ENCODE measurements at places on chromosomes 16 and 17.

DNA sequence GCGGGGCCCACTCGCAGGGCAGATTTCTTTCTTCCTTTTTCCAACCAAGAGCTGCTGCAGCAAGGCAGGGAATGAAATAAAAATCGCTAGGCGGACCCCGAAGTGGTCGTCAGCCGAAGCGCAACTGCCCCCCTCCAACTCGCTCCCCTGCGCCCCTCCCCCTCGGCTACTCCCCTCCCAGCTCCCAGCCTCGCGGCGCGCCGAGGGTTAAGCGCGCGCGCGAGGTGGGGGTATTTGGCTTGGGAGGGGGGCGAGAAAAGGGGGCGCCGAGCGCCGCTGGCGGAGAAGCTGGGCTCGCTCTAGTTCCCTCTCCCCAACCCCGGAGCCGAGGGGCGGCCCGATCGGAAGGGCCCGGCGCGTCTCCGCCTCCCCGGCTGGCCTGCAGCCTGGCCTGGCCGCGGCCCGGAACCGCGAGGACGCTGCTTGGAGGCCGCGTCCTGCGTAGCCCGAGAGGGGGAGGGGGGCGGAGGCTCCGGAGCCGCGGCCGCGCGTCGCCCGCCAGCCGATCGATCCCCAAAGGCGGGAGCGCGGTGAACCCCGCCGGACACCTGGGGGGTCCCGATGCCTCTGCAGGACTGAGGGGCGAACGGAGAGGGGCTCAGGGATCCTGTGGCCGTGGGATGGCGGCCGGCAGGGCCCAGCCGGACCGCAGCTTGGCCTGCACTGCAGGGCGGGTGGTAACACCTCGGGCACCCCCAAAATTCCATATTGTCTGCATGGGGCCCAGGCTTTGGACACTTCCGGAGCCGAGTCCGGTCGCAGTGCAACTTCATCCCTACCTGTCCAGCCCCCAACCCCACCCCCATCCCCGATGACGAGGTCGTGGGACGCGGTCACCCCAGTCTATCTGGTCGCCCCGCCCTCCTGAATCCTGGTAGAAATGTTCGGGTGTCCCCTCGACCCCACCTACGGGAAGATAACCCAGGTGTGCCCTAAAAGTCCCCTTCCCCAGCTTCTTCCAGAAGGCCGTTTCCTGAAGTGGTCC is 4.9 kb upstream of the CBX4 start:
- DNase-seq: peak; percentile 63

DNA sequence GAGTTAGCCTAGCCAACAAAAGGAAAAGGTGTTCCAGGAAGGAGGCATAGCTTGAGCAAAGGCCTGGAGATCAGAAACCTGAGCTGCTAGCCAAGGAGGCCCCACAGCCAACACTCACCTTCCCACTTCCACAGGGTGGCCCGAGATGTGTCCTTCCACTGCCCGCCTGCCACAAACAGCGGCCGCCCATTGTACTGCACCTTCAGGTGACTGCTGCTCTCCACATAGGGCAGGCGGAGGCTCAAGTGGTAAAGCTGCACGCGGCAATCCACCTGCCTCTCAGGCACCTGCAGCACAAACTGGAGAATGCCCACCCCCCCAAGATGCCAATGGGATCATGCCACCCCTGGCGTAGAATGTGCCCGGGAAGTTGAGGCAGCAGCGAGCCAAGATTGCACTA is 111.5 kb downstream of the RMI2 start:
- DNase-seq: no peak

DNA sequence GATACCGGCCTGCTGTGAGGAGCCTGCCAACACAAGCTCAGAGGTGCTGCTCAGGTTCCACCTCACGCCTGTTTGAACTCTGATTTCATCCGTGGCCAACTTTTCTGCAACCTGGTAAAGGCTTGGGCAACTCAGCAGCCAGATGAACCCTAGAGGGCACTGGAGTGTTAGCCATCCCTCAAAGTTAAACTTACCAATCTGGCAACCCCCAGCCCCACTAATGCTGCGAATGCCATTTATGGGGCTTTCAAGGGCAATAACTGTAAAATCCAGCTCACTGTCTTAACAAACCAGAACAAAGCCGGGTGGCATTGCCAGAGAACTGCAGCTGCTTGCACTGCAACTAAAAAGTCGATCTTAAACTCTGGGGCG is 105.5 kb downstream of the AXIN2 start:
- peak; percentile 75 for DNase-seq

GRCh38 chr17:4719684-4720221 is 9.3 kb downstream of the ARRB2 start:
- DNase-seq: no peak

- no peak for DNase-seq
Observed at GRCh38 chr16:49347476-49347875, 26.1 kb upstream of the C16orf78 start.

GRCh38 chr16:87057951-87058560 is 259.1 kb downstream of the C16orf95 start:
- DNase-seq: no peak

DNA sequence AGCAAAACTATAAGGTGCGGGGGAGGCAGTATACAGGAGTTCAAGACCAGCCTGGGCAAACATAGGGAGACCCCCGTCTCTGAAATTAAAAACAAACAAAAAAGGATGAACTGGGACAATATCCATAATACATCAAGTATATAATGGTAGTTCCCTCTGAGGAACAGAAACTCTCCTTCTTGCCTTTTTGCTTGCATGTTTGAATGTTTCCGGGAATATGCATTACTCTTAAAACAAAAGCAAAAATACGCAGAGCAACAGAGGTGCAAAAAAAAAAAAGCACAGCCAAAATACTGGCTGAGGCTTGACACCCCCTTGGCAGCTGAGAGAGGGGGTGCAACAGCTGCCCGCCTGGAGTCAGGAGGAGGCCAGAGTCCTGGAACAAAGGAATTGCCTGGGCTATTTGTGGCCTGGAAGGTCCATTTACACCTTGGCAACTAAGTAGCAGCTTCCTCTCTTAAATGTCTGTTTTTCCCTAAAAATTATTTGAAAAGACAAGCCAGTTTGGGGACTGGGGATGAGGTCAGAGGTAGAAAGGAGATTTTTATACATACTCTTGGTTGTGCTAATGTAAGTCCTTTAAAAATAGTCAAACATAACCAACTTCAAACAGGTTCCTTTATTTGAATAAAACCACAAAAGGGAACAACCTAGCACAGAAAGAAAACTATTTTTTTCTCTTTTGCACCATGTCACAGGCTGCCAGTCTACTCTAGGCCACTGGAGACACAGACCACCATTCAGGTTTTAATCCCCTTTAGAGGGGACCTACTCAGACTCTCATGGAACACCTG is 19.5 kb downstream of the USP7 start:
- no peak for DNase-seq

DNA sequence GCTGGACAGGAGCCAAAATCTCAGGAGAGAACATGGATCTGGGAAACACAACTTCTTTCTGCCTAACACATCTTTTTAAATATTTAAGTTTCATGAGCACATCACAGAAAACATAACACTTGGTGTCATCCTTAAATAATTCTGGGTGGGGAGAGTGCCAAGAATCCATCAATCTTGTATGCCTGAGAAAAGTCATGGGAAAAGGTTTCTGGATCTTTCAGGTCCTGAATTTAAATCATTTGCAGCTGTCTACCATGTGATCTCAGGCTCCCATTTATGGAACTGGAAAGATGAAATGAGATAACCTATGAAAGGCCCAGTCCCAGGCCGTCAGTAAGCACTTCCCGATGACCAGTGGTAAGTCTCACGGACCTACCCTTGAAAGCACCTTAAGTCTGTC is 15.1 kb downstream of the CDH11 start:
- no peak for DNase-seq

GRCh38 chr17:56793957-56794356 is 39.8 kb downstream of the C17orf67 start:
- no peak for DNase-seq

DNA sequence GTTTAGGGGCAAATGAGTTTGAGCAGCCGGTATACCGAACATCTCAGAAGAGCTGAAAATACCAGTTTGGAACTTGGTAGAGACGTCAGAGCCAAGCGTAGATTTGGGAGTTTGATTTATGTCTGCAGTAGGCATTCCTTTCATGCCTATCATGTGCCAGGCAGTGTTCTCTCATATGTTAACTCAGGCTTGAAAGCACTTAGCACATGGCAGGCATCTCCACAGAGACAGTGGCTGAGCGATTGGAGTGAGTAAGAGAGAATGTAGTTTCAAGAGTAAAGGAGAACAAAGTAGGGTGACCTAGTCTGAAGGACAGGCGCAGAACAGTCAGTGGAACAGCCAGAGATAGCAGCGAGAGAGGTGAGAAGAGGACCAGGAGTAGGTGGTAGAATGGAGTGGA is 207.0 kb downstream of the FTO start:
- DNase-seq: no peak

GRCh38 chr17:8463099-8463498 is 27.4 kb downstream of the NDEL1 start:
- no peak for DNase-seq

- DNase-seq: no peak
Observed at GRCh38 chr16:12871784-12872183, 29.6 kb upstream of the SHISA9 start.

DNA sequence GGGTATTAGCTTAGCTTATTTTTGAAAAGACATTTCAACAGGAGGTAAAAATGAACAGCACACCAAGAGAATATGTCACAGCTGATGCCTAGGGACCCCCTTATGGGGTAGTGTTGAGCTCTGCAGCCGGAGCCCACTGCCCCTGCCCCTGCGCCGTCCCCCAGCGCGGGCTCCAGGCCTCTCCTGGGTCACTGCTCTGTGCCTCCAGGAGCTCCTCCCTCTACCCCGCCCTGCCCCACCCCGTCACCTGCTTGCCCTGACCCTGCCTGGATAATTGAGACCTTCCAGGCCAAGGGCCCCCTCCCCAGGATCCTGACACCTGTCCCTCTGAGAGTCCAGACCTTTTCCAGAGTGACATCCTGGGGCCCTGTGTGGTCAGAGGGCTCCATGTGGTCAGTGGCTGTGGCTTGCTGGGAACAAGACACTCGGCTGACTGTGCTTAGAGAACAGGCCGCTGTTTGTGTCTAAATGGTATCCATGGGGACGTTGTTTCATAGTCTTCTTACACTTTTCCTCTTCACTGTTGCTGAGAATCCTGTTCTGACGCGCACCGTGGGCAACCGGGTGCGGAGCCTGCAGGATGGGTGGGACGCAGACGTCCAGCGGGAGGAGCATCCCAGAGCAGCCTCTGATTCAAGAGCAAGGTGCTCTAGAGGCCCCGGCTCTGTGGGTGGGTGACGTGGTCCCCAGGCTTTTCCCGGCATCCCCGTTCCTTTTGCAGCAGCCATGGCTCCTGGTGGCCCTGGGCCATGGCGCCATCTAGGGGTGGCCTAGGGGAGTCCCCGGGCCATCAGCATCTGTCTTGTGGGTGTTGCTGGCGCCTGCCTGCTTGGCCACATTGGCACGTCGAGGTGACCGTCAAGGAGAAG is 20.0 kb upstream of the WFIKKN1 start:
- DNase-seq: no peak

DNA sequence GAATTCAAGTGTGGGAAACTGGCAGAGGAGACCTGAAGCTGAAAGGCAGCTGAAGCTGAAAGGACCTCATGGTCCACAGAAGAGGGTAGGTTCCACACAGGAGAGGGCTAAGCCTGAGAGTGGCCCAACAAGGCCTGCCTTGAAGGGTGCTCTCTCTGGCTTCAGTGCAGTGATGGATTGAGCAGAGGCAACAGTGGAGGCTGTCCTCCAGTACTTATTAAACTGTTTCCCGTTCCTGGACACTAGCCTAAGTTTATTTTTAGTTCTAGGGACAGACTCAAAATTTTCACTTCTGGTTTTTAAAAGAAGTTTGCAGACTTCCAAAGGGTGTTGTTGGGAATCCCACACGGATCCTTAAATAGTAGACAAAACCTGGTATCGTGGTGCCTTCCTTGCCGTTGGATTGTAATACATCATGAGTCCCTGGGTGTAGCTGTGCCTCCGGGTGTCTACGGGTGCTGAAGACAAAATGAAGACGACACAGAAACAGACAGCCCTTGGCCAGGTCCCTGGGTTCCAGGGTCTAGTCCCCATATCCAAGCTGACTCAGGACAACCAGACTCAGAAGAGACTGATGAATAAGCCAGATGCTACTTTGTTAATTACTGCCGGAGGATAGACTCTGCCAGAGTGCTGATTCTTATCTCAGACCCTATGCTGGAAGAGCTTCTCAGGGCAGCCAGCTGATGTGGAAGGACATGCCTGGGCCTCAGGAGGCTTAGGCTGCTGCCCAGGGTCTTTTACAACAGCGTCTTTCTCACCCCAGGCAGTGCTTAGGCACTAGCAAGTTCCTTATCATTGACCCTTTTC is 7.1 kb upstream of the CMTM4 start:
- no peak for DNase-seq

- no peak for DNase-seq
Observed at GRCh38 chr17:28170771-28171170, 128.3 kb downstream of the NLK start.
